CD4-positive, alpha-beta T cell treated with Interleukin-15 for 4 hours (primary cell): ENCODE measurements at places on chromosomes 4 and X.

- DNase-seq: no peak
Measured at GRCh38 chr4:146108756-146109155, 66.8 kb upstream of the LSM6 start.

- no peak for DNase-seq
Measured at GRCh38 chr4:4344915-4345527, 41.9 kb upstream of the NSG1 start.

GRCh38 chr4:40254608-40255392, 58.0 kb downstream of the RHOH start:
- peak; percentile 56 for DNase-seq

DNA sequence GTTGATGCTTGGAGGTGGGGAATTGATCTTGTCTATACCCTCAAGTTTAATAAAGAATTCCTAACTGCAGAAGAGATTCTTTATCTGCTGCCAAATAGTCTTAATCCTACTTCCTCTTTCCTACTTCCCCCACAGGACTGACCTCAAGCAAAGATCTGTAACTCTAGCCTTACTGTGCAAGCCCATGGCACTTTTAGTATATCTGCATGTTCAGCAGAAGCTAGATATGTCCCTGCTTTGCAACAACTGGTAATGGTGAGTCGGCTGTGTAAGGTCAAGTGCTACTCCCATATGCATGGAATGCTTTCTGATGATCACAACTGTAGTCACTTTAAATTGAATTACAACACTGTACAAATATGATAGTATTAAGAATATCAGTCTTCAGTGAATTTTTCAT, 26.3 kb upstream of the PDS5A start:
- no peak for DNase-seq

DNA sequence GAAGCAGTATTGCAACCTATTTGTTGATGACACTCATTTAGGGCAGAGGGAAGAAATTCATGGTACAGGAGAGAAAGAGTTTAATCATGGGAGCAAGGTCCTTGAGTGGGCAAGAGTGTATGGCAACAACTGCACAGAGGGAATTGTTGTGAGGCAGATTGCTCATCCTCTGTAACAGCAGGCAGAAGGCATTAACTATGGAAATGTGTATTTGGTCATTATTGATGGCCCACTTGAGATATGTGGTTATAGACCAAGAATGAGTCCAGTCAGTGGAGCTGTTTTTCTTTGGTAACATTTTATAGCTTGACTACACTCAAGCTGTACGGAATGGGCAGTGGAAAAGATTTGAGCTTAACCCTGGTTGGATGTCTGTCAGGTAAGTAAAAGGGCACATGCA, 15.9 kb downstream of the PLRG1 start:
- DNase-seq: no peak

GRCh38 chrX:101257448-101258258, 33.5 kb downstream of the TAF7L start:
- DNase-seq: no peak

- no peak for DNase-seq
Measured at GRCh38 chr4:65046192-65047133, 623.8 kb downstream of the EPHA5 start.

- DNase-seq: no peak
Measured at GRCh38 chrX:14964500-14964899, 91.3 kb downstream of the MOSPD2 start.

GRCh38 chr4:184792950-184793555, 32.7 kb downstream of the ACSL1 start:
- DNase-seq: peak; percentile 50

DNA sequence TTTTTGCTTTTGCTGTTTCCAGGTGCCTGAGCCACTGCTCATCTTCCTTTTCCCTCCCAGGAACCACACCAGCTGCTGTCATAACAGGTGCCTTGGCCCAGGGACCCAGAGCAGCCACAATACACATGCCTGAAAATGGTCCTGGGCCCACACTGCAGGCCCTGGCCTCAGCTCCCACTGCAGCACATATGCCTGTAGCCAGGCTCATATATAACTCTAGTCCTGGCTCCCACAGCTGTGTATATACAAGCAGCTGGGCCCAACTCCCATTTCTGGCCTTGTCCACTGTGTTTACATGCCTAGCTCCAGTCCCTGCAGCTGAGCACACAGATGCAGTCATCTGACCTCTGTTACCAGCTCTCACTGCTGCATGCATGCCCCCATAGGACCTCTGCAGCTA, 930.5 kb downstream of the ADGRL3 start:
- DNase-seq: no peak

- DNase-seq: no peak
Measured at GRCh38 chrX:3271183-3271833, 75.1 kb downstream of the MXRA5 start.

- DNase-seq: no peak
Measured at GRCh38 chr4:184461711-184462441, 12.5 kb downstream of the IRF2 start.

DNA sequence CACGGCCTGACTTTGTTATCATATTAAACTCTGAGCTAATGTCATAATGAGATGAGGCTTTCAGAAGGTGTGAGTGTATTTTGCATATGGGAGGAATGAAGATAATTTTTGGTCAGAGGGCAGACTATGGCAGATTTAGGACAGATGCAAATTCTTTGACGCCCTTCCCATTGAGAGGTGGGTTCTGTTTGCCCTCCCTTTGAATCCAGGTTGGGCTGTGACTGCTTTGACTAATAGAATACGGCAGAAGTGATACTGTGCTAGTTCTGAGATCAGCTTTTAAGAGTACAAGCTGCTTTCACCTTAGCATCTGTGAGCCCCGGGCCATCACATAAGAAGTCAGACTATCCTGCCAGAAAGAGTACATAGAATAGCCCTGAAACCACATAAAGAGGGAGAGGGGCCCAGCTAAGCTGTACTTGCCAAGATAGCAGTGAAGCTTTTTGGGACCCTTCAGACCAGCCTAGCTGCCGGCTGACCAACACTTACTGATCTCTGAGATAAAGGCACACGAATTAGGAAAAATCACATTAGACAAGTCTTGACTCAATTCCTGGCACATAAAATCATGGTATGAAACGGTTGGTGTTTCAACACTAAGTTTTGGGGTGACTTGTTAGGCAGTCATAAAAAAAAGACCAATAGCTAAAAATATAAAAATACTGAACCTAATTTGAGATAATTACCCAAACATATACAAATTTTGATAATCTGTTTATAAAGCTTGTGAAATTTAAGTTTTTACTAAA, 166.7 kb upstream of the SH3RF1 start:
- no peak for DNase-seq

GRCh38 chr4:186844059-186844681, 120.5 kb upstream of the FAT1 start:
- no peak for DNase-seq

- no peak for DNase-seq
Measured at GRCh38 chr4:52173470-52174045, 122.5 kb downstream of the SPATA18 start.

- no peak for DNase-seq
Measured at GRCh38 chr4:5971078-5971450, 47.2 kb downstream of the C4orf50 start.

DNA sequence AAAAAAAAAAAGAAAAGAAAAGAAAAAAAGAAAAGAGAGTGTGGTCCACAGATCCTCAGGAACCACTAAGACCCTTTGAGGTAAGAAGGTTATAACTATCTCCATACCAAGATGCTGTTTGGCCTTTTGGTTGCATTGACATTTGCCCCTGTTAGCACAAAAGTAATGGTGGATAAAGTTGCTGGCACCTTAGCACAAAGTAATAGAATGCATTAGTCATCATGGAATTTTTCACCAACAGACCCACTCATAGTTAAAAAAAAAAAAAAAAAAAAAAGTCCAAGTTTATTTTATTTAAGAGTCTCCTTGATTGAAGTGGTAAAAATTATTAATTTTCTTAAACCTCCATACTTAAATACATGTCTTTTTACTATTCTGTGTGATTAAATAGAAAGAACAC, 78.4 kb upstream of the RBPJ start:
- DNase-seq: no peak

GRCh38 chrX:37854148-37854547, 6.8 kb upstream of the DYNLT3 start:
- DNase-seq: no peak

GRCh38 chrX:110081740-110082139, 78.8 kb downstream of the TMEM164 start:
- DNase-seq: no peak

- DNase-seq: no peak
Measured at GRCh38 chr4:59540311-59540710, 1659.8 kb upstream of the ADGRL3 start.

DNA sequence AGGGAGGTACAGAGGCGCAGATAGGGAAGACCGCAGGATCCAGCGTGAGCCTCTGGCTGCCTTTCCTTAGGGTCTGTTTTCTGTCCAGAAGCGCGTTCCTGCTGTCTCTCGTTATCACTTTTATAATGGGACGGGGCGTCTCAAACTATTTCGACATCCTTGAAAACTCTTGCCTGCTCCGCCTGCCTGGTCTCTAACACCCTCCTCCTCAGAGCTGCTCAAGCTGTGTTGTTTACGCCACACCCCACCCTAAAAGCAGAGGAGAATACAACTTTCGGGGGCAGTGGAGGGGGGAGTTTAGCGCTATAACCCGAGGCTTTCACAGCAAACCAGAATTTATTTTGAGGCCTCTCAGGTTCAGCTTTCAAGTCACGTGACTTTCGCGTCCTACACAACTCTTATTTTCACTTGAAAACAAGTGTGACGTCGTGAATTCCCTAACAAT, 646 bp upstream of the FAM3A start:
- DNase-seq: peak; percentile 14

DNA sequence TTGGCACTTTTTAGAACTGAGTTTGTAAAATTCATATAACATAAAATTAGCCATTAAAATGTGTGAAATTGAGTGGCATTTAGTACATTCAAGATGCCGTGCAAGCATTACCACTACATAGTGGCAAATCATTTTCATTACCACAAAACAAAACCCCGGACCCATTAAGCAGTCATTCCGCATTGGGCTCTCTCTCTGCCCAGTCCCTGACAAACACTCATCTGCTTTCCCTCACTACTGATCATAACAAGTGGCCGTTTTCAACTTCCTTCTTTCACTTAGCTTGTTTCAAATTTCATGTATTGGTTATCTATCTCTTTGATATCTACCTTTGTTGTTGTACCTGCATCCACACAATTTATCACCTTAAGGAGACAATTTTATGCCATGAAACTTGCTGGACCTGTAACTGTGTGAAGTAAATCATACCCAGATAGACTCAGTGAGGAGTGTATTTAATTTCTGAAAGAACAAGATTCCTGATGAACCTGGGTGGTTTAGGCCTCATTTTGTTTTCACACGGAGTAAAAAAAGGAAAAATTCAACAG, 202.1 kb downstream of the OR13H1 start:
- DNase-seq: no peak

- DNase-seq: no peak
Measured at GRCh38 chr4:39759569-39759968, 61.6 kb downstream of the UBE2K start.

GRCh38 chr4:110596431-110596830, 26.4 kb downstream of the PITX2 start:
- DNase-seq: no peak

GRCh38 chr4:189974056-189974455, 33.4 kb downstream of the FRG1 start:
- DNase-seq: no peak

DNA sequence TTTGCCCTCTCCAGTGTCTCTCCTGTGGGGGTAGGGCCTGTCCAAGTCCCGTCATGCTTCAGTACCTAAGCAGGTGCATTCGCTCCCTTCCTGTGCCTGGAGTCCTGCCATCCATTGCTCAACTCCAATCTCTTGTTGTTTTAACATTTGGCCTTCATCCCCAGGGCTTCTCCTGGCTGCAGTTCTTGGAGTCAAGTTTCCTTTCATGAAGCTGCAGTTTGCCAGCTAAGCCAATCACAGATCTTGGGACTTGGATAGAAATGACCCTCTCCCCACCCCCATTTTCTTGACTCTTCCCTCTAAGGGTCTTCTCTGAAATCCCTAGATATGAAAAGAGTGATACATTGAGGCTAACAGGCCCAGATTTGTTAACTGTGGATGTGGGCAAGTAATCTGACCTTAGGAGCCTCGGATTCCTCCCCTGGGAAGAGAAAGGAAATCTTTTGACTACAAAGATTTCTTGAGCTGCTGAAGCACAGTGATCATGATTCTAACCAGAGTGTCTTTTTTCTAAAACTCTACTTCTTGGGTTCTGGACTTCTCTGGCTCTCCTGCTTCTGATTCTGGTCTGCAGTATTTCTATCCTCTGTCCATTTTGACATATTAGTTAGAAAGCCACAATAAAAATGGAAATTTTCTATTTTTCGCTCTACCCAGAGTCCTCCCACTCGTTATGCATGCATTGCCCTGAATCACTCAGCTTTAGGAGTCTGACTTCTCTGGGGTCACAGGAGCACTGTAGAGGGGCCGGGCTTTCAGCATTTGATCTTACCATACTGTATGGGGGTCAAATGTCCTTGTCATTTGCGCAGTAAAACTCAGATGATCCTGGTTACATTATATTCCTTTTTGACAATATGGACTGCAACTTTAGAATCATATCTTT, 61.0 kb downstream of the CHRNA9 start:
- DNase-seq: no peak

DNA sequence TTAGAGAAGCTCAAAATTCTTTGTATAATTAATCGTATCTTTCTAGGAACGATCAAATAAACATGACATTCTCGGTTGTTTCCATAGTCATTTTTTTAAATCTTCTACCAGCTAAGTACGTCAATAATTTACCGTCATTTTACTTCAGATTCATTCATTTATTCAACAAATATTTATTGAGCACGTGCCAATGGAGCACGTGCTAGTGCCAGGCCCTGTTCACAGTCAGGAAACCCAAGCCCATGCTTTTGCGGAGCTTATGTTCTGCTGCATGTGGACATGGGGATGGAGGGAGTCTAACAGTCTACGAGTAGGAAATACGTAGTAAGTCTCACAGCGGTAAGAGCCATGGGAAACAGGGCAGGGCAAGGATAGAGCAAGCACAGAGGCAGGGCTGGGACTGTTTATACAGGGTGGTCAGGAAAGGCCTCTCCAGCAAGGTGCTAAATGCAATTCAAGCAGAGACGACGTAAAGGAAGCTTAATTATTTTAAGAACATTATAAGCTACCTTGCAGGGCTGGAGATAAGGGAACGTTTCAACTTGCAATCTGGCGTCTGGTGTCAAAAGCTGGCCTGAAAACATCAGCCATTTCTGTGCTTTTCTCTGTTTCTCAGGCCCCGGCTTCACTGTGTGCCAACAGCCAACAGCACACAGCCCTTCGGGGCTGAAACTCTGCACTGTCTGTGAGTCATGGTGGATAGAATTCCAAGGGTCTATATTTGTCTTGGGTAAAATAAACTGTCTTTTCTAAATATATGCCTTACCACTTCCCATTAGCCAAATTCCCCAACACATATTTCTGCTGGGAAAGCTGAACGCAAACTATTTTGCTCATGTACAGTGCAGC, 517.1 kb upstream of the ZFP42 start:
- DNase-seq: no peak

DNA sequence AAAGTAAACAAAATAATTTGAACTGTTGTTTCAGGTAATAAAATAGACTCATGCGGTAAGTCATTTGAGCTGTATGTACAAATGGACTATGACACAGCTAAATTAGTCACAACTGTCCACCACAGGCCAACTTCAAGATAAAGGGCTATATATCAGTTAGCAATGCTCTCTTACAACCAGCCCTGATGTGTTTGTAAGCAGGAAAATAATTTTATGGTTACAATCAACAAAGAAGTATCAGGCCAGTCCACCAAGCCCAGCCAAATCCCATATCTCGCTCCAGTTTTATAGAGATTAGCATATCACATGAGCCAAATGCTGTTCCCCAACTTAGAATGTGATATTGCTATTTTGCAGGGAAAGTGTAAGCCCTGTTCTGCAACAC, 511 bp upstream of the DUSP21 start:
- DNase-seq: no peak

GRCh38 chrX:51420610-51421009, 75.8 kb downstream of the NUDT11 start:
- DNase-seq: peak; percentile 51
